ENCODE measurements at places on chromosomes 3 and 15.

DNA sequence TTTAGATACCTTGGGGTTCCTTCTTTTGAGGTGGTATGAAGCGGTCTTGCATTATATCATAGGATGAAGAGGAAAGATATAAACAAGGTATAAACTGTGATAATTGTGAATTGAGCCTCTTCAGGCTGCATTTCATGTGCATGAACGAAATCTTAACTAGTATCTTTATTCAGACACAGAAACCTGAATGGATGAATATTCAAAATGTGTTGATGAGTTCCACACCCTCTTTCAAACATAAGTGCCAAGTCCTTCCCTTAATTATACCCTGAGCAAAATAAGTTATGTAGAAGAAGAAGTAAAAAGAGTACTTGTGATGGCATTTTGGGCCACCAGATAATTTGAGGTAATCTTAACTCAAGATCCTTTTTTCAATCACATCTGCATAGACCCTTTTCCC lies 103.1 kb upstream of the CFAP20DC start:
- no peak for DNase-seq

GRCh38 chr3:13621381-13622221 lies 72.7 kb downstream of the FBLN2 start:
- DNase-seq: peak; percentile 35

DNA sequence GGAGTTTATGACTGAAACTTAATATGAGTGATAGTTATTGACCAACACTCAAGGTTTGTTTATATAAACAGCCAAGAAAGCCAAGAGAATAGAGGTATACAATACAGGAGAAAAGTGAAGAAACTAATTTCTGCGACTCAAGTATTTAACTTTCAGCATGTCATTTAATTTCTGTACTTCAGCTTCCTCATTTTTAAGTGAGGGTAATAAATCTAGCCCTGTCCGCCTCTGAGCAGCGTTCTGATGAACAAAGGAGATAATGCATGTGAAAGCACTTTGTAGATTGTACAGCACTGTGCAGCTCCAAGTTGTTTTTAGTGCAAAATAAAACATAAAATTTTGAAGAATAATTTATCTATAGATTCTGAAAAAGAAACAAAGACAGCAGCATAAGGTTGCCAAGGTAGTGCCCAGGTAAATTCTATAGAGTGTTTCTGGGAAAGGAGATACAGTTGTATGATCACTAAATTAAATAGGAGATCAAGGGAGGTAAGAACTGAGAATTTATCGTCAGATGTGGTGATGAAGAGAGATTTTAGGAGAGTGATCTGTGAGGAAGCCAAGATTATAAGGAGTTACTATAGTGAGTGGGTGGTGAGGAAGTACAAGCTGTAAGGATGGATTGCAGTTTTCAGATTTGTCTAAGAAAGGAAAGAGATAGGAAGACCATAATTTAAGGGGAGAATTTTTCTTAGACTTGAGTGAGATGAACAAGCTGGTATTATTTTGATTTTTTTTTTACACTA lies 71.3 kb downstream of the RASA2 start:
- DNase-seq: no peak

DNA sequence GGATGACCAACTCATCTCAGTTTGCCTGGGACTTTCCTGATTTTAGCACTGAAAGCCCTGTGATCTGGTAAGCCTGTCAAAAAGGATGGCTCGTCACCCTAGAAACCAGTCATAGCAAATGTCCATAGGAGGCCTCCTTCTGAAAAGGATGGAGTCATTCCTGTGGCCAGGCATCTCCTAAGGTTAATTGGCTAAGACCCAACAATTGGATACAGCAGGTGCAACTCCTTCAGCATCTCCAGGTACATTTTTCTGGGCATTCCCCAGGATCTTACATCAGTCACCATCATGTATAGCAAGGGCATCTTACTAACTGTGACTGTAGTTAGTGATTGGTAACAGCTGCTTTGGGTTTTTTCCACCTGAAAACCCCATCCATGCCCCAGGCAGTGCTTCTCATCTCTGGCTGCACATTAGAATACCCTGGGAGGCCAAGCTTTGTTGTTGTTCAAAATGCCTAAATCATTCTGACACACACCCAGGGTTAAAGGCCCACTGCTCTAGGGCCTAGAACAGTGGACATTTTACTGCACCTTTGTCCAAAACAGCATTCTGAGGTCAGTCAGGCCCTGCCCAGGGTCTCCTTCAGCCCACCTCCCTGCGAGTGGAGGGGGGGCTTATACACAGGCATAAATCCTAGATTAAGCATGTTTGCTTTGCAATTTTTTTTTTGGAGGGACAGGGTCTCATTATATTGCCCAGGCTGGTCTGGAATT lies 28.3 kb upstream of the GALNT15 start:
- no peak for DNase-seq

DNA sequence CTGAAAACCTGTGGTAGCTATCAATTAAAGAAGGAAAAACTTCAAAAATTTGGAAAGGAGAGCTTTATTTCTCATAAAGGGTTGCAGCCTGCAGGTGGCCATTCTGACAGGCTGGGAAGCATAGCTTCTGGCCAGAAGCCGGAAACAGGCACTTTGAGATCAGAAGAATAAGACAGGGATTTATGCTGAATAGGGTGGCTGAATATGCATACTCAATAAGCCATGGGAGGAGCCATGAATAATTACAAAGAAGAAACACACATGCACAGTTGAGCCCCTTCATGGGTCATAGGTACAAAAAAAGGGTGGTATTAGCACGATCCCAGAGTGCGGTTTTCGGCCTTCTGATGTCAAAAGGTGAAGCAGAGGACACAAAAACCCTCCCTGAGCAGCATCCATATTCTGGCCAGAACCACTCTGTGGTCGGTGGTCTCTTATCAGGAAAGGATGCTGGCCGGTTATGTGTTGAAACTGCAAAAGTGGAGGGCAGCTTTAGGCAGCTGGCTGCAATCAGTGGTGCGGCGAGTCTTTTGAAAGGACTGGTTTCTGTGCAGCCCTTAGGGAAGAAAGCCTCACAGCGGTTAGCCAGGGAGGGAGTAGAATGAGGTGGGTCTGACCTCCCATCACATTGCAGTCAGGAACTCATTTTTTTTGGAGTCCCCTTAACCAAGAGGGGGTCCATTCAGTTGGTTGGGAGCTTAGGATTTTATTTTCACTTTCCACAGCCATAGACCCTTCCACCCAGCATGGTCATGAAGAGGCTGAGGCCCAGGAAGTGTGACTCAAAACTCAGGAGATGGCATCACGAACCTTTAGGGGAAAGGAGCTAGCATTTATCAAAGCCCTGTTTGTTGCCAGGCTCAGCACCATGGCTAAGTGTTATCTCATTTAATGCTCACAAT lies 34.7 kb upstream of the CCDC174 start:
- no peak for DNase-seq

- no peak for DNase-seq
Measured at GRCh38 chr3:160735826-160736225, 20.2 kb upstream of the PPM1L start.

GRCh38 chr3:179541596-179541995 lies 21.1 kb upstream of the ACTL6A start:
- no peak for DNase-seq

- no peak for DNase-seq
Measured at GRCh38 chr3:35664460-35664919, 25.2 kb downstream of the ARPP21 start.

DNA sequence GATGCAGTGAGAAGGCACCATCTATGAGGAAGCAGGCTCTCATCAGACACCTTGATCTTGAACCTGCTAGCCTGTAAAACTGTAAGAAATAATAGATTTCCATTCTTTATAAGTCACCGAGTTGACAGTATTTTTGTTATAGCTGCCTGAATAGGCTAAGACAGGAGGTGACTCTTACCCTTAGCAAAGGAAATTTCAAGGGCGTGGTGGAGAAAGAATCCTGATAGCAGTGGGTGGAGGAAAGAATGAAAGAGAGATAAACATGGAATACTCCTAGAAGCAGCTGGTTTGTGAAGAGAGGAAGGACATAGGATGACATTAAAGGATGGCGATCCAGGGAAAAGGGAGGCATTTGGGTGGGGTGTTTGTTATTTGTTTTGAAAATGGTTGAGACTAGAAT lies 41.4 kb downstream of the SIDT1 start:
- DNase-seq: no peak

- no peak for DNase-seq
Measured at GRCh38 chr3:165744025-165744424, 93.2 kb downstream of the BCHE start.

DNA sequence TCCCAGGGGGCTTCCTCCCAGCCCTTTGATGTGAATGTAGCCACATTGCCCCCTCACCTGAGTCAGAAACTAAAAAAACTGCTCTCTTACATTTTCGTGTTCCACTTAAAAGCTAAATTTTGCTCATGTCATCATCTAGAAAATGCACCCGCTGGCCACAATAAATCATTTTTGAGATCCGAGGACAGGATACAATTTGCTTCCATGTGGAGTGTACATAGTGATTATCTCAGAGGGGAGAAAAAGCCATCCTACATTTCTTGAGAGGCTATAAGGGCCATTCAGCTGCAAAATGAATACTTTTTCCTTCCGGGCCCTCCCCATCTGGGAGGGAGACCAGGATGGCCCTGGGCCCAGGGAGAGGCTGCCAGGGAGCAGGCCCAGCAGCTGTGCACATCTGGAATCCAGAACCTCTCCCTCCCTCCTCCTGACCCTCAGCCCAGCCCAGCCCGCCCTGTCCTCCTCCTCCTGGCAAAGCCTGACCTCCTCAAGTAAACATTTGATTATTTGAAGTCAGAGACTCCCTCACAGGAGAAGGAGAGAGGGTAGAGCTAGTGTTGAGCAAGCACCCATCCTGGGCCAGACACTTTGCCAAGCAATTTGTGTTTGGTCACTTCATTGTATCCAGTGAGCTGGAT lies 59.1 kb downstream of the CORO2B start:
- no peak for DNase-seq
